Fibroblast of upper back skin (primary cell): ENCODE measurements at places on chromosomes 3 and 15.

GRCh38 chr3:79684041-79684440 lies 83.8 kb downstream of the ROBO1 start:
- no peak for DNase-seq

GRCh38 chr15:31024330-31024729 lies 32.9 kb upstream of the MTMR10 start:
- DNase-seq: peak; percentile 99

DNA sequence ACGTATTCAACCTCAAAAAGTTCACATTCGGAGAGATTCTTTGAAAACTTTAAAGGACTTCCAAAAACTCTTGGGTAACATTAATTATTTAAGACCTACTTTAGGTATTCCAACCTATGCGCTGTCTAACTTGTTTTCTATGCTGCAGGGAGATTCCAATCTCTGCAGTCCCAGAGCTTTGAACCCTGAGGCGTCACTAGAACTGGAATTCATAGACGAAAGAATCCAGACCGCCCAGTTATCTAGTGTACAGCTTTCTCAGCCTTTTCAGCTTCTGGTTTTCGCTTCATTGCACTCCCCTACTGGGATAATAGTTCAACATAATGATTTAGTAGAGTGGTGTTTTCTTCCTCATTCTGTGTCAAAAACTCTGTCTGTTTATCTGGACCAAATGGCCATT lies 711.3 kb downstream of the ROBO1 start:
- DNase-seq: no peak

DNA sequence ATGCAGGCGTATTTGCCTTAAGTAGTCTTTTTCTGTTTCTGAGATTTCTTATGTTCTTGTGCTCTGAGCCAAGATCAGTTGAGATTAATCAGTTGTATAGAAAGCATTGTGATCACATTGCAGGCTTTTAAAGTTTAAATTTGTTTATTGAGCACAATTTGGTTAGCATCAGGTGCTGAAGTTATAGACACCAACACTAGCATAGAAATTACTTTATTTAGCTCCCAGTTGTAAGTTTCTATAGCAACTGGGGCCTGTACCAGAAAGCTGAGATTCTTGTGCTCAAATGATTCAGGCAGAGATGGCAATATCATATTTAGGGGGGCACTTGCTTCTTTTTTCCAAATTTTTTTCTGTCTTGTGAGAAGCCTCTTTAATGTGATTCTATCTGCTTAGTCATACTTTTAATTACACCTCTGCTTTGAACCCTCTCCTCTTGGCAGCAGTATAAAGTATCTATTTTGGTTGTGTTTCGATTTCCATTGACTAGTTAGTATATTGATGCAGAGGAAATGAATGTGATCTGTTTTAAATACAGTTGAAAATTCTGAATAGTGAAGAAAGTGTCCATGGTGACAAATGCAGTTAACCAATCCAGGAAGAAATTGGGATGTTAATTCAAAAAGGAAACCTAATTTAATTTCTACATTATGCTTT lies 241.7 kb upstream of the GBE1 start:
- no peak for DNase-seq

- DNase-seq: no peak
Observed at GRCh38 chr3:197369545-197369944, 71.1 kb upstream of the DLG1 start.

DNA sequence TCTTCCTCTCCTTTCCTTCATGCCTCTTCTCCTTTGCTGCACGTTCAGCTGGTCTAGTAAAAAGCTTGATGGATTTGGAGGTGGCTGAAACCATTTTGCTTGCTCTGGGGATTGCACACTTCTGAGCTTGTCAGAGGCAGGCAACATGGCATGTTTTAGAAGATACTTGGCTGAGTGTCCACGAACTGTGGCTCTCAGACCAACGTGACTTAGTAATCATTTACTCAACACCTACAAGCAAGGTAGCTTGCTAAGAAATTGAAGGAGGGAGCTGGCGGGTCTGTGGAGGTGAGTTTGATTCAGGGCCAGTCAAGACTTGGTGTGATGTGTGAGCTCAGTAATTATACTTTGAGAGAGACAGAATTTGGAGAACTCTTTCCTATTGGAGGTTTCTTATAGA lies 196.0 kb downstream of the LPP start:
- no peak for DNase-seq

GRCh38 chr3:65436580-65436979 lies 602.1 kb downstream of the MAGI1 start:
- peak; percentile 10 for DNase-seq

- DNase-seq: peak; percentile 47
Observed at GRCh38 chr3:177713928-177714900, 516.9 kb upstream of the TBL1XR1 start.

GRCh38 chr3:106070187-106070586 lies 201.4 kb upstream of the CBLB start:
- DNase-seq: no peak

- DNase-seq: peak; percentile 13
Observed at GRCh38 chr3:194779729-194780224, 94.1 kb downstream of the FAM43A start.

- no peak for DNase-seq
Observed at GRCh38 chr3:46412786-46413298, 5.8 kb downstream of the CCRL2 start.

DNA sequence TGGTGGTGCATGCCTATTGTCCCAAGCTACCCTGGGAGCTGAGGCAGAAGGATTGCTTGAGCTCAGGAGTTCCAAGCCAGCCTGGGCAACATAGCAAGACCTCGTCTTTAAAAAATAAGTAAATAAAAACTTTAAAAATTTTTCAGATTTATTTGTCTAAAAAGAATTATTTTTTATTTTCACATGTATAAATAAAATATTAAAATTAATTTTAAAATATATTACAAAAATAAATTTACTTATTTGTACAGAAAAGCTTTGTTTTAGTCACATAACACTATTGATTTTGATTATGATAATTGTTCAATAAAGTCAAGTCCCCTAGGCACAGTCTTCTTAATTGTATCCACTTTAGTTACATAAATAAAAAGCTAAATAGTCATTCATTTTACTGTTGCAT lies 85.2 kb downstream of the FILIP1L start:
- no peak for DNase-seq

DNA sequence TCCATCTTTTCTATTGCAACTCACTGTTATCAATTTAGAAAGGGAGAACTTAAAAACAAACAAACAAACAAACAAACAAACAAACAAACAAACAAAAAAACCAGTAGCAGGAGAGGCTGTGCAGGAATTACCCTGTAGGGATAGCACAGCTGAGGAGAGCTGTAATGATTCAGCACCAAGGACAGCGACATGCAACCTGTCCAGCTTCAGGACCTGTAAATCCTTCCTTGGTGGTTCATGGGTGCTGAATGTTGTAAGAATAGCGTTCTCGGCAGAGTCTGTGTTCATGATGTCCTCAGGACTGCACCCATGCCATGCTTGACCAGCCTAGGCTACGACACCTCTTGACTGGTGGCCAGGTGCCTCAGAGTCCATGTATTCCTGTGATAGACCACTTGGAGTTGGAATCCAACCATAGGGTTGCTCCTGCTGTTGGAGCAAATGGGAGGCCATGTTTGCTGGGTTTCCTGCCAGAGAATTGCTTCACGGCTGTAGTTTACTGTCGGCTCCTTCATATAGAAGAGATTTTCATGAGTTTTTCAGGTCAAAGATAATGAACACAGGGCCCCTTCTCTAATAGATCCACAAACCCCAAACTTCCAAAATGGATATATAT lies 65.9 kb downstream of the CACNA2D3 start:
- DNase-seq: peak; percentile 37

- no peak for DNase-seq
Observed at GRCh38 chr3:82229397-82229796, 468.0 kb upstream of the GBE1 start.

DNA sequence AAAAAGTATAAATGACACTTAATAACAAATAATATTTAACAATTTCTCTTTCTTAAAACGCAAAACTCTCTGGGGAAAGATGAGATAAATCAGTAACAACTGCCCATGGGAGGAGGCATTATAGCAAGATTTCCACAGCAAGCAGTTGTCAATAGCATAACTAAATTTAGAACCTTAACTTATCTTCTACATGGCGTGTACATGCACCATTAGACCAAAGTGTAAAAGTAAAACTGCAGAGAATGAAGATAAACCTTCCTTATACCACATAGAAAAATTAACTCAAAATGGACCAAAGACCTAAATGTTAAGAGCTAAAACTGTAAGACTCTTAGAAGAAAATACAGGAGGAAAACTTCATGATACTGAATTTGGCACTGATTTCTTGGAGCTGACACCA lies 39.9 kb downstream of the MYO5A start:
- no peak for DNase-seq

- peak; percentile 28 for DNase-seq
Observed at GRCh38 chr3:100104817-100105413, 9.4 kb downstream of the FILIP1L start.

DNA sequence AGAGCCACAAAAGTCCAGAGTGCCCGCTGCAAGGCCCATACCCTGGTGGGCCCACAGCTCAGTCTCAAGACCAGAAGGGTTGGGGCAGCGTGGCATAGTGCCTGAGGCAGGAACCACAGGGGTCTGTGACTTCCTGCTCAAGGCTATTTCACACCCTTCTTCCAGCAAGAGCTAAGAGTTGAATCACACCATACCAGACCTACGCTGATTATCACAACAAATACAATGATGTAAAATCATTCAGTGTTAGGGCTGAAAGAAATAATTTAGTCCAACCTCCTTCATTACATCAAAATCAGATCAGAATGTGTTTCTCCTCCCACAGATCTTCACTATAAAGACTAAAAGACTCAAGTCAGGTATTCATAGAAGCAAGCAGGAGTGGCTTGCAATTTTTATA lies 27.8 kb upstream of the ST8SIA2 start:
- no peak for DNase-seq

DNA sequence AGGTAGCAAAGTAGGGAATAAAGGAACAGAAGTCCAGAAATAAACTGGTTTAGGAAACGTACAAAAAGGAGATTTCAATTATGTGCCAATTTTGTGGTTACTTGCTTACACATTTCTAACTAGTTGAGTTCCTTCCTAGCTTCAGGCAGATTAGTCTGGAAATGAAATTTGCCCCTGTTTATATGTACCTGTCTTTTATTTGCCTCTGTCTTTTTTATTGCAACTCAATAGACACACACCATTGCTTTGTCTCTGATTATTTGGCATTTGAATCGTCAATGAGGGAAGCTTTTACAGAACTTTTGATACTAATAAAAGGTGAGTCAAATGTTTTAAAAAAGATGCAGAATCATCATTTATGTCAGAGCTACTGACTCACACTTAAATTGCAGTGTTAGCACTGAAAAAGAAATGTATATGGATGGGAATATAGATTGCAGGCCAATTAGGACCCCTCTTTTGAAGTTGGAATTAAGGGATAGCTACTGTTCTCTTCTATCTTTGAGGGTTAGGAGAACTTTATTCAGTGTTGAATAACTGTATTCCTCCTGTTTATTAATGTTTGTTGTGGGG lies 60.5 kb downstream of the TRAK1 start:
- no peak for DNase-seq

- DNase-seq: no peak
Observed at GRCh38 chr3:33273628-33274027, 3.6 kb upstream of the FBXL2 start.

- DNase-seq: no peak
Observed at GRCh38 chr3:117054556-117054955, 345.0 kb downstream of the TUSC7 start.

GRCh38 chr15:92166751-92167405 lies 226.8 kb upstream of the ST8SIA2 start:
- no peak for DNase-seq

DNA sequence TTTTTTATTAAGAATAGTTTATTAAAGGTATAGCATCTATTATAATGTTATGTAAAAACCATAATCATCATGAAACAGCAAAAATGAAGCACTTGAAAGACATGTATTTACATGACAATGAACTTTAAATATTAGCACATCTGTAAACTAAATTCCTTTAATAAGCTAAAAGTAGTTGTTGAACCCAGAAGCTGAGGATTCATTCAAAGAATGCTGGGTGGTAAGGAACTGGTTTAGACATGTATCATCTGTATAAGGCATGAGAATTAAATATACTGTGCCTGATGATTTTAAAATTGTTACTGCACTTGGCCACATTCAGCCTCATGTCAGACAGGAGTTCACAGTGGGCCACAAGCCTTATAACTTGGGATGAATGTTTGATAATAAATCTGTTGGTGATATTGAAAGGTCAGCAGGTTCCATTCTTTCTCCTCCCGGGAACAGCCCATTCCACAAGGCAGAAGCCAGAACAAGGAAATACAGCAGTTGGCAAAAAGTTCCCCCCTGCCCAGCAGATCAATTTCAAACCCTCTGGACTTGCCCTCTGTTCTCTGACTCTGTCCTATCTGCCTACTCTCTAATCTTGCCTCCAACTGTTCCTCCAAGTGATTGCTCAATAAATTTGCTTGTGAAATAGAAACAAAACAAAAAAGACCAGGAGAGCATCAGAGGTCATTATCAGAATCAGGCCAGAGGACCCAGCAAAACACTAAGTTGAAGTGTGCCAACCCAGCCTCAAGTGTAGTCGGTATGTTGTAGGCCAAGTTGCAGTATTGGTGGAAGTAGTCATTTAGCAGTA lies 49.8 kb upstream of the TEX264 start:
- no peak for DNase-seq

GRCh38 chr3:67329358-67329757 lies 325.1 kb downstream of the SUCLG2 start:
- DNase-seq: no peak

DNA sequence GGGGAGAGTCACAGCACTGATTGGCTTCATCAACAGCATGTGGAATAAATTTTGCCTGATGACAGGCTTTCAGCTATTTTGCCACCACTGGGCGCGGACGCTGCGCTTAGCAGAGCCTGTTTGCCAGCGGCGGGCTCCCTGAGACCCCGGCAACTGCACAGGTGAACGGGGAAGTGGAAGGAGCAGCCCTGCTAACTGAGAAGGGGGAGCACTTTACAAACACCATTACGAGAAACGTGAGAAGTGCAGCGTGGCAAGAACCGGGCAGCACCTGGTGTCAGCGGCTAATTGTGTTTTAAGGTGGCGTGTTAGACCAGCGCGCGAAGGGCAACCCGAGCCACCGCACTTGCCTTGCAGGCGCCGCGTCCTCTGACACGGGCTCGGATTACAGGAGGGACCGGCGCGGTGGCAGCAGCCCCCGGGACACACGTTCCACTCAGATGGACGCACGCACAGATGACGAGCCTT lies 307.8 kb upstream of the ARRDC4 start:
- DNase-seq: no peak

- no peak for DNase-seq
Observed at GRCh38 chr3:8780279-8780678, 10.9 kb upstream of the OXTR start.

GRCh38 chr3:9649791-9650521 lies 651 bp downstream of the MTMR14 start:
- no peak for DNase-seq

DNA sequence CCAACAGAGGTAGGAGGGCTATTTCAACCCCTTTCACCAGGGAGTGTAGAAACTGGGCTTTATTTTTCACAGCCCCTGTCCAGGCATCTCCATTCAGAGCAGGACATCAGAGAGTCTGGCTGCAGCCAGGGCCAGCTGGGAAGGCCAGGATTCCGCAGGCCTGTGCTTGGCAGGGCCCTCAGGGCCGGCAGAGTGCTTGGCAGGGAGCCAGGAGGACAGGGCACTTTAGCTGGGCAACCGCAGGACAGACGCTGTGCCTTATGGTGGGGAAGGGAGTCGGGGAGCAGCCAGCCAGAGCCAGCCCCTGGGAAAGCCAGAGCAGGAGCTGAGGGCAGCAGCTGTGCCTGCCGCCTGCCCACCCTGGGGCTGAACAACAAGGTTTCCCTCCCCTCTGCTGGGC lies 34.5 kb upstream of the IQCF6 start:
- DNase-seq: no peak

GRCh38 chr15:57611123-57611522 lies 19.4 kb downstream of the MYZAP start:
- no peak for DNase-seq
